ENCODE measurements at places on chromosomes 4 and X.
A peak's percentile ranks its signal among the peaks of the same experiment; 100 is the strongest.

- DNase-seq = no peak
Measured at GRCh38 chr4:184259081-184259480, 41.4 kb upstream of the ENPP6 start.

GRCh38 chr4:108203377-108203776 is 34.6 kb upstream of the LEF1 start:
- DNase-seq = no peak

GRCh38 chr4:73727685-73728084 is 12.7 kb upstream of the CXCL8 start:
- no peak for DNase-seq

DNA sequence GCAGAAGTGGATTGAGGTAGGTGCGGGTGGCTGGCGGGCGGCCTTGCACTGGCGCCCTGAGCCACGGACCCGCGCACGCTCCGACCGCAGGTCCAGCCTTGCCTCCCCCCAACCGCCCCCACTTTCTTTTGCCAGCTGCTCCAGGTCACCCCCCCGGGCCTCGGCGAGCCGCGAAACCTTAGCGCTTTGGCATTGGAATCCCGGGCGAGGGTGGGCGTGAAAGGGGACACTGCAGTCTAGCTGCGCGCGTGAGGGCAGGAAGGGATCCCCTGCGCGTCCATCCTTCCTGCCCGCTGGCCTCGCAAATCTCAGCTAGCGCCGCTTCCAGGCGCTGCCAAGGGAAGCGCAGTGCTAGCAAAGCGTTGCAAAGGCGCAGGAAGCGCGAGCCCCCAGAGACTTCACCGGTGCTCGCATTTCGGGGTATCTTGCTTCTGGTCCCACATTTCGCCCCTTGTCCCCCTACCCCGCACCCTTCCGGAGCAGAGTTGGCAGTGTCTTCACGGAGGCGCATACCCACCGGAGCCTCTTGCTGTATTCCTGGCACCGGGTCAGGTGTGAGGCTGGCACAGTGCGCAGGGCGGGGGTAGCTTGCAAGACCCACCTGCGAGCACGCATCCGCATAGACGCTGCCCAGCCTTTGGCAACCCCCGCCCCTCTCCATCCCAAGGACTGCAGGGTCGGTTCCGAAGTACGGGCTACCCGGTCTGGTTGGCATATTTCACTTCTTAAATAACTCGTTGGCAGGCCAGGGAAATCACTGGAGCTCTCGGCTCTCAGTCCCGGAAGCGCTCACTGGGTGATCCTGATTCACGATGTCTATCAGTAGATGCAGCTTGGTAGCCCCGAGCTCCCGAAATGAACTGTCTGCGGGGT is 104.4 kb downstream of the UCHL1 start:
- DNase-seq = peak; percentile 88

DNA sequence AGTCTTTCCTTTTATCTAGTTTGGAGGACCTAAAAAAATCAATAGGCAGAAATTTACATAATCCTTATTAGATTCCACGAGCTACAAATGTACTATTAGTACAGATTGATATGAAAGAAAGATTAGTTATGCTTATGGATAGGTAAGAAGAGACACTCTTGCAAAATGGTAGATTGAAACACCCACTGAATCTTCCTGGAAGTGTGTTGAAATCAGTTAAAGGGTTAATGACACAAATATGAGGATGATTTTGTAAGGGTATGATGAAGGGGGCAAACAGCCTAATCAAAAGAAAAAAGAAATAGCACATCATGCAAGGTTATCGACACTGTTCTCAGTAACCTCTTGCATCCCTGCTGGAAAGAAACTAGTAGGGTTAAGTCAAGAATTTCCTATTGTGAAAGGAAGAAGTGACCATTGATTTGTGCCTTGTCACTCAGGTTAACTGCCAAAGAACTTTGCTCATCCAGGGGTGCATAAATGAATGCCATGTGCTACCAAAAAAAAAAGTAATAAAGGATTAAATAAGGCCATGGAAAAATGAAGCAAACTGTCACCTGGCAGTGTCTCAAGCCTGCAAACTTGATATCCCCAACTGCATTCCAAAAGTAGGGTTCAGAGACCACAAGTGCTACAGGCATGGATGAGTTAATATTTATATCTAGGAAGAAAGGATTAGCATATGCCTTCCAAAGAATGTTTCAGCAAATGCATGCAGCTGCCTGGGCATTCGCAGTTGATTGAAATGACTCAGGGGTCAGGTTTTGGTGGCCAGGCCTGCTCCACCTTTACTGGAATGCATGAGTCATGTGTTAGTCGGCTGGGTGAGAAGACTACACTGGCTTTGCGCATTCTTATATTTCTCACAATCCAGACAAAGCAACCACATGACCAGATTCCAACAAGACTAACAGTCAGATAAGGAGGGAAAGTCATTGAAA is 78.3 kb upstream of the ATXN3L start:
- no peak for DNase-seq

DNA sequence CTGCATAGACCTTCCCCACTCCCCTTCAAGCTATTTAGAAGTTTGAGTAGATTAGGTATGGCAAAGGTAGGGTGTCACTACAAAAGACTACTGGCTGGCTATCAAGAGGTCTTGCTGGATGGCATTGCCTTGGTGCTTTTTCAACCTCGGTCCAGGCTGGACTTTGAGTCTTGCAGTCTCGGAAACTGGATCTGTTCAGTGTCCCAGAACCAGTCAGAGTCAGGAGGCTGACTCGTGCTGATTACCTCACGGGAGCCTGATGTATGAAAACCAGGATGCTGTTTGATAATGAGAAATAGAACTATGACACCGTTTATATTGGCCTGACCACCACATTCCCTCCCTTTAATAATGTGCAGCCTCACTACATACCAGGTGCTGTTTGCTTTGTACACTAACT is 2.7 kb upstream of the PHKA1 start:
- DNase-seq = no peak

- DNase-seq = no peak
Measured at GRCh38 chr4:144402176-144402575, 243.8 kb upstream of the HHIP start.

- DNase-seq = no peak
Measured at GRCh38 chrX:73817393-73818199, 254.6 kb downstream of the CHIC1 start.

DNA sequence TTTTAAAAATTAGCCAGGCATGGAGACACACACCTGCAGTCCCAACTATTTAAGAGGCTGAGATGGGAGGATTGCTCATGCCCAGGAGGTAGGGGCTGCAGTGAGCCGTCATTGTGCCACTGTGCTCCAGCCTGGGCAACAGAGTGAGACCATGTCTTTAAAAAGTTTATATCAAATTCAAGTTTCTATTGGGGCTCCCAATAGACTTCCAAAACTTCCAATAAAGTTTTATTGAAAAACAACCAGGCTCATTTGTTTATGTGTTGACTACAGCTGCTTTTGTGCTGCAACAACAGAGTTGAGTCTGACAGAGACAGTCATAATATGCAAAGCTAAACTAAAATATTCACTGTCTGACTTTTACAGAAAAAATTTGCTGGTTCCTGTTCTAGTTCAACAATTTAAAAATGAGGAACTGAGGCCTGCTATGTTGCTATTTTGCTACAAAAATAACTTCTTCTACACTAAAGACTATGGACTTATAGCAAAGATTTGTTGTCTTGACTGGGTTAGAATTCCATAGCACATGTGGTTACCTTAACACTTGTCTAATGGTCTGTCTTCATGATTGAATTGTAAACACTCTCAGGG is 63.3 kb upstream of the RELL1 start:
- DNase-seq = no peak

GRCh38 chrX:19086102-19086772 is 36.0 kb downstream of the ADGRG2 start:
- DNase-seq = no peak

DNA sequence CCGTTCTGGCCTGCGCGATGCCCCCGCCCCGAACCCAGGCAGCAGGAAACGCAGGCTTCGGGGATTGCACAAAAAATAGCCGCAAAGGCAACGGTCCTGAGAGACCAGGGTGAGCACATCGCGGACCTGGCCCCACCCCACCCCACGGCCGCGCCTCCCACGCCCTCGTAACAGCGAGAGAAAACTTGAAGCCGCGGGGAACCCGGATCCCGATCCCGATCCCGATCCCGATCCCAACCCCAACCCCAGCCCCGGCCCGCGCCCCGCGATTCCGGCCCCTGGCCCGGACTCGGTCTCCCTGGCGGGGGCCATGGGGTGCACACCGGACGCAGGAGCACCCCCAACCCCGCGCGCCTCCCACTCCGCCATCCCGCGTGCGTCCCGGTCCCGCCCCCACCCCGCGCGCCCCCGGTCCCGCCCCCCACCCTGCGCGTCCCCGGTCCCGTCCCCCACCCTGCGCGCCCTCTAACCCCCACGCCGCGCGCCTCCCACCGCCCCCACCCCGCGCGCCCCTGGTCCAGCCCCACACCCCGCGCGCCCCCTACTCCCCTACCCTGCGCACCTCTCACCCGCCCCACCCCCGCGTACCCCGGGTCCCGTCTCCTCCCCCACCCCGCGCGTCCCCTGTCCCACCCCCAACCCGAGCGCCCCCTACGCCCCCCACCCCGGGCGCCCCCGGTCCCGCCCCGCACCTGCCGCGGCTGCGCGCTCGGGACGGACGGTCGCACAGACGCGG is 29.0 kb downstream of the NOP14 start:
- DNase-seq = no peak

- DNase-seq = no peak
Measured at GRCh38 chrX:38277802-38278201, 49.5 kb downstream of the RPGR start.

GRCh38 chr4:80058740-80059139 is 14.3 kb downstream of the ANTXR2 start:
- no peak for DNase-seq

DNA sequence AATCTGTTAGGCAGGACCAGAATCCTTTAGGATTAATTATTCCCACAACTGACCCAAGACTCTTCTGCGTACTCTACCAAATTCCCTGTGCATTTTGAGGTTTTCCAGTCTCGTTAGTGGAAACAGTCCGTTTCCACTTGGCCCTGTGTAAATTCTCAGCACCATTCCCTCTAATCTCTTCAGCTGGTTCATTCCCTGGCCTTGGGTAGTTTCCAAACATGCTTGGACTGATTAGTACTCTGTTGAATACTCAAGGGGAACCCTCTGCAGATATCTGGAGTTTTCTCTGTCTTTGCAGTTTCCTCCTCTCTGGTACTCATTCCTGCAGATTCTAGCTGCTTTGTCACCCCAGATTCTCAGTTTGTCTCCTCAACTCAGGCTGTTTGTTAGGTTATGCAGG is 80.4 kb downstream of the ZFX start:
- DNase-seq = no peak

DNA sequence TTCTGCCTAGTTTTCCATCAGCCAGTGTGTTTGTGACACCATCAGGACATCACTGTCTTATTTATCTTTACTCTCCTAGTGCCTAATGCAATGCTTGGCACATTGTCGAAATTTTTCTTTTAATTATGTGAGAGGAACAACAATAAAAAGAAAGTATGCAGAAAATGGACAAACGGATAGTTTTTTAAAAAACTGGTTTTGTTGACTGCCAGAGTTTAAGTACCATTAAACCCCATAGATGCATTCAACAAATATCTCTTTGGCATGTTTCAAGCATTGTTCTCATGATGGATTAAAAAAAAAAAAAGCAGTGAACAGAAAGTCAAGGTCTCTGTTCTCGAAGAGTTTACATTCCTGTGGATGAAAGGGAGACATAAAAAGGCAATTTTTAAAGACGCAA is 398.4 kb downstream of the PPP3CA start:
- no peak for DNase-seq

GRCh38 chrX:51272638-51273037 is 60.0 kb upstream of the NUDT10 start:
- DNase-seq = no peak

DNA sequence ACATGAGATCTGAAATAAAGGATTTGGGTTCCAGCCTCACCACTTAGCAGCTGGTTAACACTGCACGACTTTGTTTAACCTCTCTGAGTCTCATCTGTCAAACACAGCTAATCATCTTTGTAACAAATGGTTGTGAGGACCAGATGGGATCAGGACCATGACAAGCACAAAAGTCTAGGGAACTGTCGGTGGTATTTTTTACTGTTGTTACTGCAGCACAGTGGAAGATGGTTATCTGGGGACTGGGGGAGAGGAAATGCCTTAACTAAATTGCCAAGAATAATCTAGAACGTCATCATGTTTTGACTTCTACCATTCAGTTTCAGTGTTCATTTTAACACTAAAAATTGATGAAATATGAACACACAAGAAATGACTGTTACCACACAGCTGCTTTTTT is 99.5 kb downstream of the ADGRA3 start:
- DNase-seq = no peak

DNA sequence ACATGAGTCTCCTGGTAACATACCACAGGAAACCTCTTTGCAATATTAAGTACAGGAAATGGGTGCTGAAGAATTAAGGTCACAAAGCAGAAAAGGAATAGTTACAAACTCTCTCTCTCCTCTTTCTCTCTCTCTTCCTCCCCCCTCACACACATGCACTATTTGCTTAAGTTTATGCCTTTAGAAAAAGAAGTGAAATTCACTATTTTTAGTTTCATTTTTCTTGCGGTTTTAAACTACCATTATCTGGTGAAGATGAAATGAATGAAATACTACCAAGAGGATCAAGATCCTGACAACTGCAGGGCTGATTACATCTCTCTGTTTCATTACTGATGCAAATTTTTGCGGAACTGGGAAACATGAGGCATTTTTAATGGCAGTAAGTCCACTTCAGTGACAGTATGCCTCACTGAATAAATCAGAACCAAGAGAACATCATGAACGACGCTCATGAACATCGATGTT is 64.3 kb upstream of the FTHL17 start:
- no peak for DNase-seq

DNA sequence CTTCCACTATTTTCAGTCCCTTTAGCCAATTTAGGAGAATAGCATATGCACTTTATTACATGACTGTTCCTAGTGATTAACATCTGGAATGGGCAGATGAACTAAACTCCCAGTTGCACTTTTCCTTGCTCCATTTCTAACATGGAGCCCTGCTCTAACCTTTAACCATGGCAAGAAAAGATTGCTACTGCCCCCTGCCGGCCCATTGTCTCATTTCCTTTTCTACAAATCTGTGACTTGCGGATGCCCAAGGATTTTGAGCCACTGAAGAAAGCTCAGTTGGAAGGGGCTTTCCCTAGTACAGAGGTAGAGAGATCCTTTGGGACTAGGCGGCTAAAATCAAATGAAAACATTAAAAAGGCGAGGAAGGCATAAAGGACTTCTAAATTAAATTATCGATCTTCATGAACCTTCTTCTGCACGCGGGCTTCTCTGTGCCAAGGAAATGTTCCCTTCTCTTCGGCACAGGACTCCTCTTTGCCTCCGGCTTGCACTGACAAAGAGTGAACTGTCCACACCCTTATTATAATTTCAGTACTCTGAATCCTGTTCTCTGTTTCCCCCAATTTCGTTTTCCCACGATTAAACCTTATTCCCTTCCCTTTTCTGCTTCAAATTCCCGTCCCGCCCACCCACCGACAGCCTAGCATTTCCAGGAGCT is 577 bp upstream of the GLRA2 start:
- DNase-seq = peak; percentile 2

- no peak for DNase-seq
Measured at GRCh38 chr4:23993373-23993772, 103.5 kb upstream of the PPARGC1A start.
